Stimulated activated CD4-positive, alpha-beta T cell treated with anti-CD3 and anti-CD28 coated beads, Interleukin-15, amount 100 ng/mL, for 1 hour (primary cell): ENCODE measurements at places on chromosomes 2 and 18.

GRCh38 chr18:65610939-65611338 is 139.9 kb upstream of the CDH7 start:
- no peak for DNase-seq

- no peak for DNase-seq
Measured at GRCh38 chr2:232793271-232793670, 16.9 kb upstream of the KCNJ13 start.

DNA sequence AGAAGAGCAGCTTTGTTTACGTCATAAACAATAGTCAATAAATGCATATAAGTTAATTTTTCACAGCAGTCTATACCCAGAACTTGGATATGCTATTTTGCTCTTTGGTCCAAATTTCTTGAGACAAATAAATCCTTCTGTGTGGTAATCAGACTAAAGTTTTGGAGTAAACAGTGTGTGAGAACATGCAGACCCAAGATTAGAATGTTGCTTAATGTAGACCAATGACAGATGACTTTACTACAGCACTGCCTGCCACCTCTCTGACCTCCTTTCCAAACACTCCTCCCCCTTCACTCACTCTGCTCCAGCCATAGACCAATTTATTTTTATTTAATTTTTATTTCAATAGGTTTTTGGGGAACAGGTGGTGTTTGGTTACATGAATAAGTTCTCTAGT is 115.3 kb upstream of the TANK start:
- DNase-seq, result no peak

DNA sequence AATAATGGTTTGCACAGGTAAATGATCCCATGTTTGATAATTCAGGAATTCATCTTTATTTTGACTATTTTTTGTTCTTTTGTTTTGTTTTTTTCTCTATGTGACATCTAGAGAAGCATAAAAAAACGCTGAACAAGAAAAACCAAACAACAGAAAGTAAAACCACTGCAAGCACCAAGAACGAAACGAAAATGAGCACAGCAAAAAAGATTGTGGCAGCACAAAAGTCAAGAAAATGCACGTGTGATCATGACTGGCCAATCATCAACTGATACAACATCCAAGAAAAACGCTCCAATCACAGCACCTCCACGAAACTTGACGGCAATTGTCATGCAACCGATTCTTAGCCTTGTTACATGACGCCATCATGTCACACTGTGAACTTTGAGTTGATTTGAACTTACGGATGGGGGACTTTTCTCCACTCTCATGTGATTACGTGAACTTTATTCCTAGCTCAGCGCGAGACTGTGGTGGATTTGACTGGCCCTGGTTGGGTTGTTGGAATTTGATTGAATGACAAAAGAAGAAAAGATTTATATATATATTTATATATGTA is 318.7 kb downstream of the CELF4 start:
- no peak for DNase-seq

DNA sequence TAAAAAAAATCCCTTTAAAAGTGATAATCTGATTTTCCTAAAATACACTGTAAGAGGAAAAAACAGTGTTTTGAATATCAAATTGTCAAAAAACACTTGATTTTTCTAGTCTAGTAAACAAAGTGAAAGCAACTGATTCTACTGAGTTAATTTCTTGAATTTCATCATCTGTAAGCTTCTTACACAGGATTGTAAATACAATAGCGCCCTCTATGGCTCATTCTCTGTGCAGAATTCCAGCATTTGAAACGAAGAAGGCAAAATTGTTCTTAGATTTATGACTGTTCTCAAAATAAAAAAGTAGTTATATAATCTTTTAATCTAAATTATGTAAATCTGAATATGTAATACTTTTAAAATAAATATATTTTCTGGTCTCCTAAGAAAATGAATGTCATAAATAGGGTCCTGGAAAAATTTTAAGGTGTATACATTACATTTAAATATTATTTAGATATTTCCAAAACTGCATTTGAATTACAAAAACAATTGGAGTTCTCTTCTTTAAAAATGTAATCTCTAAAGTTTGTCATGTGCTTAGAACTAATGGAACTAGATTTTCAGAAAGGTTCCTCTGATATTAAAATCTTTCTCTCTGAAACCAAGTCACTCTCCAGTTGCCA is 176.9 kb upstream of the MC4R start:
- DNase-seq, result no peak

GRCh38 chr2:38763228-38763627 is 12.1 kb upstream of the SRSF7 start:
- no peak for DNase-seq
